ENCODE measurements at places on chromosomes 4 and X.

- DNase-seq = no peak
These were observed 21.1 kb upstream of the CD38 start for GRCh38 chr4:15757054-15757453.

DNA sequence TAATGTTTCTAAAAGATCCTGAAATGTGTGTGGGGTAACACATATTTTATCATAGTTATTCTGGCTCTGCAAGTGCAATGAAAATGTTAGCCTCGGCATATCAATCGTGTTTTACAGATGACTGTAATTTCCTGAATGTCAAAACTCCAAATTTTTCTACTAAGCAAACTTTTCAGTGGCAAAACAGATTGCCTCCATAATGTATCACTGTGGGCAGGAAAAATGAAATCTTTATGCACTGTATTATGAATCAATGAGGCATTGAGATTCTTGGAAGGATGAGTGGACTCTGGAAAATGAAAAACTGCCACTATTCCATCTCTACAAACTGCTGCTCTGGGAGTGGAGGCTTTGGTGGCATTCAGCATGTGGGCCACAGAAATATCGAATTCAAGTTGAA is 160.1 kb upstream of the MBNL3 start:
- DNase-seq = no peak

- peak; percentile 43 for DNase-seq
These were observed 11.9 kb downstream of the AR start for GRCh38 chrX:67555578-67556203.

GRCh38 chrX:154660541-154660940 is 7.2 kb upstream of the CTAG2 start:
- DNase-seq = no peak

- DNase-seq = no peak
These were observed 126.4 kb downstream of the KDR start for GRCh38 chr4:54999003-54999402.

- peak; percentile 23 for DNase-seq
These were observed 229.5 kb downstream of the GALNTL6 start for GRCh38 chr4:172042714-172043114.

DNA sequence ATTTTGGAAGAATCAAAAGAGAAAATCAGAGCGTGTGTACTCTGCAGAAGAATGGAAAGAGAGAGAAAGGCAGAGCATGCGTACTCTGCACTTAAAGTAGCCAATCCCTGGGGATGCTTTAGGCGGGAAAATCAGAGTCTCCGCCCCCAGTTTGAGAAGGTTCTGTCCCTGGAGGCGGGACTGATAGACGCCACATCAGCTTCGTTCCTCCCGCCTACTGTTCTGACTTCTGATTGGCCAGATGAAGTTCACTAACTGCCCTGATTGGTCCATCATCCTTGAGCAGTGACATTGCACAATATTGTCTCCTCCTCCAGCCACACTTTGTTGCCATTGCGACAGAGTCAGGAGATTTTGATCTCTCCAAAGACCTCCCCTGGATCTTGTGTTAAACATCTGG is 23.8 kb downstream of the SSX1 start:
- peak; percentile 4 for DNase-seq

GRCh38 chrX:20461002-20461401 is 194.3 kb upstream of the RPS6KA3 start:
- DNase-seq = no peak

DNA sequence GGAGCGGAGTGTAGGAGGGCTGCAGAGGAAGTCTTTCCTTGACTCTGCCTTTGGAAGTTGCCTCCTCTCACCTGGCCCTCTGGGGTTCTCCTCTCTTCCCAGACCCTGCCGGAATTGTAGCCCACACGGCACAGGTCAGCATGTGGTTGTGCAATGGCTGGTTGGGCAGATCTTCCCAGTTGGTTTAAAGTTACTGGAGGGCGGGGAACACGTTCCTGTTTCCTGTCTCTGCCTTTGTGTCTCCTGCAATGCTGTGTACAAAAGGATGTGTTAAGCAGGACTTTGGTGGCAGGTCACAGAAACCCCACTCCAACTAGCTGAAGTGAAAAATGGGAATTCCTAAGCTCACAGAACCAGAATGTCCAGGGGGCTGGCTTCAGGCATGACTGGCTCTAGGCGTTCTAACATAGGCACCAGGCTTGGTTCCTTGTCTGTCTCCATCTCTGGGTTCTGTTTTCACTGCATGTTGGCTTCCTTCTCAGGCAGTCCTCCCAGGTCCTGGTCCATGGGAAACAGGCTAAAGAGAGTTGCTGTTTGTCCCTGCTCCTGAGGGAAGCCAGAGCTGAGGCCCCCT is 19.9 kb downstream of the SORCS2 start:
- DNase-seq = no peak

DNA sequence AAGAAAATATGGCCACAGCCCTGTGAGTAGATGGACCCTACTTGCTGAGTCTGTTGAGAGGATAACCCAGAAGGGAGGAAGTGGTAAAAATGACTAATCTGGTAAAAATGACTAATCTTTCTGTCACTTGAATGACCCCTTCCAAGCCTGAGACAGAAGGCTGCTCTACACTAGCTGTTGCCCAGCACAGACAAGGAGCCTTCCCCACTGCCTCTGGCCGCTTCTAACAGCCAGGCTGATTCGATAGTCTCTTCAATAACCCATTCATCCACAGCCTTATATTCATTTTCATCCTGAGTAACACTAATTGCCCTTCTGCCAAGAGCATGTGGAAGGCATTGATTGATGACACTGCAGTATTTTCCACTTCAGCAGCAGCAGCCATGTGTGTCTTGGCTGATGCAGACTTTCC is 18.4 kb downstream of the MAGEB17 start:
- DNase-seq = peak; percentile 30

DNA sequence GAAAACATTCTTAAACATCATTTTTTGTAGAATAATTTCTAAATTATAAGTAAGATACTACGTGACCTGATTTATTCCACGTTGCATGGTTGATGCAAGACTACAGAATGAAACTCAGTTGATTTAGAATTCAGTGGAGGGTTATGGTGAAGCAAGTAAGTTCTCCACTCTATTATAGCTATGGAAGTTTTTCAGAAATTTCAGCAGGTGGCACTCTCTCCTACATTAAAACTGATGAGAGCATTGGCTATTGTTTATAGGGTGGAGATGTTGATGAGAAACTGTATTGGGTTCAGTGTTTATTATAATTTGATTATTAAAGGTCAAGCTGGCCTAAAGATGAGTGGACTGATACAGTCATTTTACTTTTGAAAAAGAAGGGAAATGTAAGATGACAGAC is 88.0 kb downstream of the FNIP2 start:
- no peak for DNase-seq

- no peak for DNase-seq
These were observed 345.7 kb downstream of the FBXO8 start for GRCh38 chr4:173937631-173938270.

DNA sequence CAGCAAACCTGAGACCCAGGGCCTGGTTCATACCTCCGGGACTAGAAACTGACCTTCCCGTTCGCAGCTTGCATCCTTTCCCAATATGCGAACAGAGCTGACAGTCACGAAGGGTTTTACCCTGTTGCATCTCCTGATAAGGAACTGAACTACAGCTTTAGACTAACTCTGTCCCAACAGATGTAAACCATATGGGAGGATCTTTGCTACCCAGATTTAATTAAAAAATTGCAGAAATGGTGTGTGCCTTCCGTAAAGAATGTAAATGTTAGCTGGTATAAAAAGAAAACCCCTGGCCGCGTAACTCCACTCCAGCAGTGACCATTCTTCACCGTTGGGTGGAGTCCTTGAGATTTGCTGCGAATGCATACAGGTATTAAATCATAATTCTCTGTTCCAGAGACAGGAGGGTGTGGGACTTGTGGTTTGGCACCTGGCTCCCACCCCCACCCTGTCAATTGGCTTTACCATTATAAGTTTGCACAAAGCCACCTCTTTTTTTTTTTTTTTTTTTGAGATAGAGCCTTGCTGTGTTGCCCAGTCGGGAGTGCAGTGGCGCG is 40.6 kb upstream of the SORCS2 start:
- no peak for DNase-seq

DNA sequence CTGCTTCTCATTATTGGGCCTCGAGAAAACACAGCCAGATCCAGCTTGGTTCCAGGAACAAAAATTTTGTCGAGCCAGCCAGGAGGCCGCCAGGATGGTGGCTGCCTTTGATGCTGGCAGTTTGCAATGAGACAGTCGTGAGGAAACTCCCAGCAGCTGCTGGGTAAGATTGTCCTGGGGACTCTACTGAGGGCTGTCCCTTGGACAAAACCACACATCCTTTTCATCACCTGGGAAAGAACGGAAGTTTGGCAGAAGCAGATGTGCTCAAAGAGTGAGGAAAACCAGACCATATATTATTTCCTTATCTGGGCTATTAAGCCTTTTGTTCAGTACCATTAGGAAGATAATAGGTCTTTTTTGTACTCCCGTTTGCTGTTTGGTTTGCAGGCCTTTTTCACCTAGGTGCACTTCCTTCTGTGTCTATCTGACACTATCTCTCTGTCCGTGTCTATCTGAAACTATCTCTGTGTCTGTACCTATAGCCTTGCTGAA is 13.4 kb upstream of the PAPSS1 start:
- DNase-seq = no peak

DNA sequence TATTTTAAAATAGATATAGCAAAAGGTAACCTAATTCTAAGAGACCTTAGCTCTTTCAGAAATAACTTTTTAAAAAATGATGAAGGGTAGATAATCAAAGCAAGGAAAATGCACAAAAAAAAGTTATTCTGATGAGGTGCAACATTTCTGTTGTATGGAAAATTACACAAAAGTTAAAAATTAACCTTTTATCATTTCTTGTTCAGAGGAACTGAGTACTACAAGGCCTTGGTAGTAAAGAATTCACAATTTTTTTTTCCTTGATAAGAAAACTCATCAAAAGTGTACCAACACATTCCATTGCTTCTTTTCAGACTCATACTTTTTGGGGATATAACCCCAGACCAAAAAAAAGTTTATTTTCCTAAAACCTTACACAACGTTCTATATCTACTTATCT is 213.0 kb downstream of the IL15 start:
- no peak for DNase-seq

DNA sequence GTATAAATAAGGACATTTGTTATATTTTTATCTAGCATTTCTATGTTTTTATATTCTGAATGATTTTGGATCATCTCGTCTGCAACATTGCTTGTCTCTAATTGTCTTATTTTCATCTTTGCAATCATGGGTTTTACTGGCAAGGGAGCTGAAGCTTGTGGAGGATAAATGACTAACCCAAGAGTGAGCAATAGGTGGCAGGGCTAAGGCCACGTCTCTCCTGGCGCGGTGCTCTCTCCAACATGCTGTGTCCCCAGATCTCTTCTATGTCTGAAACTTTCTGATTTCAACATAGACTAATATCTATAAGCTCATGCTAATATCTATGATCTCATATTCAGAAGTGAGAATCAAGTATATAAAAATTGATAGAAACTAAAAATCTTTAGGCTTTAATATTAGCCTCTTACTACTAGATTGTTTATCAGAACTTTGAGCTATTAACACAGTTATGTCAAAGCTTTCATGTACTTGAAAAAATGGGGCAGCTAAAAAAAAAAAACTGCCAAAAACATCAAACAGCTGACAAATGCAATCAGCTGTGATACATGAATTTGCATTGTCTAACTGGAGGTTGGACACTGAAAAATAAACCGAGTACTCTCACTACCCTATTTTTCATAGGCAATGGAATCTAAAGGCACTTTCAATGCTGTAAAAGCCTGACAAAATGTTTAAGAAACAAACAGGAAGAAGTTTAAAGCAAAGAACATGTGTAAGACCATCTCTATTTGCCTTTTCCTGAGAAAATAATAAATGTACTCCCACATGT is 169.2 kb downstream of the TMA16 start:
- DNase-seq = no peak

GRCh38 chrX:132508834-132509233 is 20.0 kb upstream of the MBNL3 start:
- no peak for DNase-seq

- no peak for DNase-seq
These were observed 87.4 kb downstream of the PDGFC start for GRCh38 chr4:156884183-156884582.

- DNase-seq = peak; percentile 32
These were observed 6.5 kb downstream of the RPL39 start for GRCh38 chrX:119784747-119785446.

- no peak for DNase-seq
These were observed 264.8 kb downstream of the CAMK2D start for GRCh38 chr4:113496698-113497097.

DNA sequence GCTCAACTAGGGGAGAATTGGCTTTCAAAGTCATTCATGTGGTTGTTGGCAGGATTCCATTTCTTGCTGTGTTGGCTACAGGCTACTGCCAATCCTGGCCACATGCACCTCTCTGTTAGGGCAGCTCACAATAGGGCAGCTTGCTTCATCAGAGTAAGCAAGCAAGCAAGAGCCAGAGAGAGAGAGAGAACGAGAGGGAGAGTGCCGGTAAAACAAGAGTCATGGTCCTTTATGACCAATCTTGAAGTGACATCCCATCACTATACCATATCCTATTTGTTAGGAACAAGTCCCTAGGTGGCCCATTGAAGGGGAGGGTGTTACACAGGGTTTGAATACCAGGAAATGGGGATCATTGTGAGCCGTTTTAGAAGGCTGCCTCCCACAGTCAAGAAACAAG is 33.0 kb upstream of the TLR2 start:
- no peak for DNase-seq

DNA sequence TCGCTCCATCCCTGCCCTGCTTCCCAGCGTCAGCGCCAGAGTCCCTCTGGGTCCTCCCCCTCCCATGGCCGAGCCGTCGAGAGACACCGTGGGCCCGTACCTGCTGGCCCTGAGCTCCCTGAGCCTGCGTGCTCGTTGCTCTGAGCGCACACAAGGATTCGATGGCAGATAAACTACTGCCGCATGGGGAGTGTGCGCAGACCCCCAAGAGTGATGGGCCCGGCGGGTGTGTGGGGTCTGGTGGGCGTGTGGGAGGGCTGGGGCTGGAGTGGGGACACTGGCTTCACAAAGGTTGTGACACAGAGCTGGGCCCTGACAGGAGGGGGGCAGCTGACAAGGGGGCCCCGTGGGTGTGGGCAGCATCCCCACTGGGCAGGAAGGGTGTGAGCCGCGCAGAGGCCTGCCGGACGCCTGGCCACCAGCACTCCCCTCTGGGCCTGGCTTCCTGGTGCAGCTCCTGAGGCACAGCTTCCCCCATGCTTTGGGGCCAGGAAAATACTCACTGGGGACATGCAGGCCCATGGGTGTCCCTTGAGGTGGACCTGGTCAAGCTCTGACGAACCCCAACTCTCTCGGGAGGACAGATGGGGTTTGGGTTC is 4.8 kb upstream of the RGS12 start:
- DNase-seq = no peak

- no peak for DNase-seq
These were observed 1118.1 kb upstream of the PABPC4L start for GRCh38 chr4:135319685-135320084.

GRCh38 chr4:75327804-75328512 is 186.2 kb downstream of the RCHY1 start:
- DNase-seq = no peak
